Thoracic aorta (tissue), 2 donors: ENCODE measurements at places on chromosomes 1 and 21.

DNA sequence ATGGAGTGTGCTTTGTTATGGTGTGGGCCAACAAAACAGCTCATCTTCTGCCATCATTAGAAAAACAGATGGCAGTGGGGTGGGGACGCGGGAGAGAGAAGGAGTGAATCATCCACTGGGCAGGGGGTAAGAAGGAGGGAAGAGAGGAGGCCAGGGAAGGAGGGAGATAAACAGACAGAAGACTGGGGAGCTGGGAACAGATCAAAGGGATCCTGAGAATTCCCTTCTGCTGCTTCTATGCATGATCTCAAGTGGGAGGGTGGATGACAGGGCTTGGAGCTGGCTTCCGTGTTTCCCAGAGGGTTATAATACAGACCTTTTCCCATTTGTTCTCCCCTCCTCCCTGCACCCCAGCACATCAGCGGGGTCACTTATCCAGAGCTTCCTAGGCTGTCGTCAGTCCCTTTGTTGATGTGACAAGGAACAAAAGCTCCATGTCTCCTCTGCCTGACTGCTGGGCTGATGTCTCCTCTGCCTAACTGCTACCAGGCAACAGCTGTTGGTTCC is 338.6 kb downstream of the PAPPA2 start:
- DNase-seq, result no peak

DNA sequence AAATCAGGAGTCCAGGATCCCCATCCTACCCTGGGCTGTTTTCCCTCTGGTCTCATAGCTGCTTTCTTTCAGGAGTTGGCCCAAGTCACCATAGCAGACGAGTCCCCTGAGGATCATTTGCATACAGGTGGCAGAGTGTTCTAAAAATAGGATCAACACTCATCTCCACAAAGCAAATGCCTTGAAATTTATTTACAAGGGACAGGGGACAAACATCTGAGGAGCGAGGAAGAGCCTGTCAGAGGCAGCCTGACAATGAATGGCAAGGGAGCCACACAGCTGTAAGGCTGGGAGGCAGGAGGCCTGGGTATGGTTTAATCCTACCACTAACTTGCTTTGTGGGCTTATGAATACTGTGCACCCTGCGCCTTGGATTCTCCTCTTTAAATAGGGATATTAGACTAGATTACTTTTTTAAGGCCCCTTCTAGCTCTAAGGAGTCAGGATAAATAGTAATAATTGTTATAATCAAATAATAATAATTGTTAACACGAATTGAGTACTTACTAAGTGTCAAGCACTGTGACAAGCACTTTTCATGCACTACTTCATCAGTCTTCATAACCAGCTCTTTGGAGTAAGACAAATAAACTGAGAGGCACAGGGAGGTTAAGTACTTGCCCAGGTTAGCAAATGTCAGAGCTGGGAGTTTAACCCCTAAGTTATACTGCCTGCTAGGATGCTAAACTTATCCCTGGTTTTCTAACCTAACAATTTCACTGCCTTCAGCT is 34.5 kb downstream of the RAB3B start:
- no peak for DNase-seq

DNA sequence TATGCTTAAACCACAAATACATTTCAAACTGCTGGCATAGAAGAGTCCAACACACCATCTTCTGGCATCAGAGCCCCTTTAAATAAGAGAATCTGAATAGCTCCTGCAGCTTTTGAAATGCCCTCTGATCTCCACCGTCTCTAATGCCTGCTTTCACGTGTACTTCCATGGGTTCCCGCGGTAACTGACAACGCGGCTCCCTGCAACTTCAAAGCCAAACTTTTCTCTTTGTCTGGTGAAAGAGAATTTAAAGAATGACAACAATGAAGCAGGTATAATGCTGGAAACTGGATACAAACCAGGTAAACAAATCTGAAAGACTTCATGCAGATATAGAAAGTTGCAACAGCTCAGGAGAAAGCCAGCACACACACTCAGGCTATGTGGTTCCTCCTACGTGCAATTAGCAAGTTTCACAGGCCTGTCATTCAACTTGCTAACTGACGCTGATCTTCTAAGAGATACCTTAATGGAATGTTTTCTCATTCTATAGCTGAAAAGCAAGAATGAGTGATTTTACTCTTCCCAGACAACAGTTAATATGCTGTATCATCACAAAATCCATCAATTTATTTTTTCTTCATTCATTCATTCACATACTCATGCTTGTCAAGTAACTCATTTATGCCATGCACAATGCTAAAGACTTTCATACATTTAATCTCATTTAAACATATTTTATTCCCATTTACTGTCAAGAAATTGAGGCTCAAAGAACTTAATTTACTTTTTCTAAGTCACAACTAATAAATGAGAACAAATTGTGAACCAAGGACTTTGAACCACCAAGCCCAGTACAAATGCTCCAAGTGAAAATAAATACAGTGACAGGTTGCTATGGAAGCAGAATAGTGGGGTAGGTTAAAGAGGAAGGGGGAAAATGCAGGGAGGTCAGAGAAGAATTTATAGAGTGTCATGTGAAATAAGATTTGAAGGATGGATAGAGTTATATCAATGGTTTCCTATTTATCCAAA is 202.7 kb upstream of the SNX7 start:
- DNase-seq, result no peak

DNA sequence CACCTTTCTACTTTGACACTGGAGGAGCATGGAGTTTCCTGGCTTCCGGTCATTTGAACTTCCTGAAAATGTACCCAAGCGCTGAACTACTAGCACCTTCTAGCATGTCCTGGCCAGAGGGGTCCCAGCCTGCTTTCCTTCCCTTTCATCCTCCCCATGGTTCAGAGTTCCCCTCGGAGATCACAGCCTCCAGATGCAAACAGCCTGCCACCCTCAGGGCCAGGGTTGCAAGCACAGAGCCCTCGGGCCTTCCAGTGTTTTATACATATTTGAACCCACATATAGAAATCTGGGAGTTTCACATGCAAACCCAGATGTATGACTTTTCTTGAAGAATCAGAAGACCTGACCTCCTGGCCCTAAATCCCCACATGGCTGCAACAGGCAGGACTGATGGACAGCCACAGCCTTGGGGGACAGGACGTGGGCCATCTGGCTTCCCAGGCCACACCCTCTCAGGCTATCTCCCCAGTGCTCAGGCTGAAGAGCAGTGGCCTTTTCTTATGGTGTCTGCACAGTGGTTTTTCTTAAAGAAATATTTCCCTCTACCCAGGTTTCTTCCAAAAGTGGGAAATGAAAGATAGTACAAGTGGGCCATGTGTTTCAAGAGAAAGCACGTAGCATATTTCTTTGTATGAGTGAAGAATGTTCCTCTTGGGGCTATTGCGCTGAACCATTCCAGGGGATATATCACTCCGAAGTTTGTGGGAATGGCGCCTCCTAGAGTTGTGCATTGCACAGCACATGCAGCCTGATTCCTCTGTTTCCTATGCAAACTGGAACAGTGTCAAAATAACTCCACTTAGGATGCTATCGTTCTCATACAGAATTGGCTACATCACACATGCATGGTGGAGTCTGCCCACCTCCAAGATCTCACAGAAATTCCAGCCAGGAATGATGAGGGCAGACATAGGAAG is 232.0 kb upstream of the VAMP3 start:
- DNase-seq, result no peak

GRCh38 chr1:203506858-203507626 is 13.1 kb downstream of the OPTC start:
- no peak for DNase-seq

GRCh38 chr21:34280959-34281358 is 82.8 kb upstream of the KCNE2 start:
- no peak for DNase-seq

- no peak for DNase-seq
These were observed 174.1 kb upstream of the ETV3 start for GRCh38 chr1:157312082-157312812.

DNA sequence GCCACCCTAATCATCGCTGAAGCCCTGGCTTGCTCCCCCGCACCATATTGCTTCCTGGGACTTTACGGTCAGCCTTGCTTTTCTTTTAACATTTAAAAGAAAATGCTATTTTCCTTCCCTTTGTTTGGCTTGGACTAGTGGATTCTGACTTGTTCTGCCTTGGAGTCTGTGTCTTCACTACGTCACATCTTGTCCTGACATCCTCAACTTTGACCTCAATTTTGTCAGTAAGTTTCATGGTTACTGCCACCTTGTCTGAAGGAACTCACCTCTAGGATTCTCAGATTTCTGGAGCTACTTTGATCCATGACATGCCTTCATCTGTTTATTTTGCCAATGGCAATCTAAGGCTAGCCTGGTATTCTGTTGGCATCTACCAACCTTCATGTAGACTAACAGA is 4.3 kb downstream of the RNASEL start:
- DNase-seq, result no peak

- no peak for DNase-seq
These were observed 87.2 kb upstream of the IVNS1ABP start for GRCh38 chr1:185404291-185404690.

DNA sequence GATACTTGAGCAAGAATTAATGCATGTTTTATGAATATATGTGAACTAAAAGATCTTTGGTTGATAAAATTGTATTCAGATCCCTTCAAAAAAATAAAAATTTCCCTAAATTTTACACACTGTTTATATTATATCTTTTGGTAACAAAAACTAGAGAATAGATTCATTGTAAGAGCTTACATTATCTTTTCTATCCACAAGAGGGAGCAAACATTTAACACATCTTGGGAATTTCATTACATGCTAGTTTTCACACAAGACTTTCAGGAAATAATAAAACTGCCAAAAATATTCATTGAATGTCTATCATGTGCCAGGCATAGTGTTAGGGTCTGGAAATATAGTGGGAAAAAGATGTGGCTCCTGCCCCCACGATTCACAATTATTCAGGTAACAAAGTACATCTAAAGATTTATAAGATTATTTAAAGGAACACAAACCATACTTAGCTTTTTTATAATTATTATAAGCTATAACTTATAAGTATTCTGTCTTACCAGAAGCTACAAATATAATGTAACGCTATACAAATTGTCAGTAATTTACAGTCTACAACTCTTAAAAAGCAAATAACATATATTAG is 30.6 kb downstream of the FAF1 start:
- no peak for DNase-seq

- DNase-seq, result no peak
These were observed 7.8 kb downstream of the ERI3 start for GRCh38 chr1:44347280-44347679.

DNA sequence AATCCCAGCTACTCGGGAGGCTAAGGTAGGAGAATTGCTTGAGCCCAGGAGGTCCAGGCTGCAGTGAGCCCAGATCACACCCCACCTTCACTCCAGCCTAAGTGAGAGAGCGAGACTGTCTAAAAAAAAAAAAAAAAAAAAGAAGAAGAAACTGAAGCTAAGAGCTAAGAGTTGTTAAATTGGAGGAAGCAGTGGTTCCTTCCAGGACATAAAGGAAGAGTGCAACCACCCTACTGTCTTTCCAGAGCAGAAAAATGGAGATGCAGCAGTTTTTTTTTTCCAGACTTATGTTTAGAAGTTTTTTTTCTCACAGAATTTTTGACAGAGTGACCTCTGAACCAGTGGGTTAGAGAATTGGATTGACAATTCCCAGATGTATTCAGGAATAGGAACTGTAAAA is 88.7 kb downstream of the HLX start:
- no peak for DNase-seq

DNA sequence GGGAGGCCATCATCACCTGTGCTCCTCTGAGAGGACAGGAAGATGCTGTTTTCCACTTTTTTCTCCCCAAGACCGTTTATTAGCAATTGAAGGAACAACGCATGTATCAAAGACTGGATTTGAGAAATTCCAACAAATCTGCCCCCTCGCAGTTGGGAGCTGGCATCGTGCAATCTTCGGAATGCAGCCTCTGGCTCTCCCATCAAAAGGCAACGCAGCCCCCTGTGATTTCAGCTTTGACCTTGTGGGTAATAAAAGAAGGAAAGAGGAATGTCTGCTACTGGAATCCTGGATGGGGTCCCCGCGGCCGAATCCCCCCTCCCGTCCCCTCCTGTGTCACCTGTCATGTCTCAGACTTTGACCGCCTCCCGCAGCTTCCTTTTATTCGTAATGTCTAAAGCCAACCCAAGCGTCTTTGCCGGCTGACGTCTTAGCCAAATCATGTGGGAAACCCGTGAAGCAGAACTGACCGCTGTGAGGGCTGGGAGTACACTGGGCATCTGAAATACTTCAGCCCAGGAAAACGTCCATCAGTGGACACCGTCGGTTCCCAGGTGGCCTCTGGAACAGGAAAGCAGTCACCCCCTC is 101.5 kb downstream of the WDR4 start:
- DNase-seq, result no peak

GRCh38 chr1:208924928-208925327 is 658.6 kb upstream of the CAMK1G start:
- DNase-seq, result no peak

- no peak for DNase-seq
These were observed 126.4 kb upstream of the ARHGEF16 start for GRCh38 chr1:3327936-3328590.

DNA sequence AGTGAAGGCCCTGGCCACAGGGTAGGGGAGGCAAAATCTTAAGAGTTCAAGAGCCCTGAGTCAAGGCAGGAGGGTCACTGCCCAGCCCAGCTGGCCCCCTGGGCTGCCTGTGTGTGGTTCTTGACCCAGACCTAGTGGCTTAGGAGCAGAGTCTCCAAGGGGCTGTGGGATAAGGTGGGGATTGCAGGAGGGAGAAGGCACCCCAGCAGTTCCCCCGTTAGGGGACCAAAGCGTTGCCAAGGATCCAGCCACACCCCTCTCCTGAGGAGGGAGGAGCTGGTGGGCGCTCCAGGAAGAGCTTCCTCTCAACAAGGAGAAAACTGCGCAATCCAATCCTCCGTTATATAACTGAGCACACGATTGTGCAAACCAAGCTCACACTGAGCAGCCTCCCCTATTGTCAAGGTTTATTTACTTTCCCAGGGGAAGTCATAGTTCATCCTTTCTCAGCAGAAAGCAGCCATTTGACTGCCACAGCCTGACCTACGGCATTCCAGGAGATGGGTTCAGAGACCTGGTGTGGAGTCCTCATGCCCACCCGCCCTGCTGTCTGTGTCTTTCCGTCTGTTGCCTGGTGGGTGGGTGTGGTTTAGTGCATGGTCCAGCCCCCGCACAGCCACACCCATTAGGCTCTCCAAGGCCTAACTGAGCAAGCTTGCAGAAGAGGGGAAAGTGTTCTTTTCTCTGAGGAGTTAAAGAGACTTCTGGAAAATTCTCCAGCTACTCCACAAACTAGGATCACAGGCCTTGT is 3.5 kb downstream of the EPHX1 start:
- DNase-seq, result no peak

- no peak for DNase-seq
These were observed 26.2 kb downstream of the SMG7 start for GRCh38 chr1:183498342-183498991.

- no peak for DNase-seq
These were observed 68.0 kb downstream of the LMX1A start for GRCh38 chr1:165288350-165289120.

GRCh38 chr1:226995365-226996332 is 55.6 kb downstream of the COQ8A start:
- DNase-seq, result no peak

- DNase-seq, result no peak
These were observed 55.4 kb downstream of the RPAP2 start for GRCh38 chr1:92354259-92354658.
